ENCODE measurements at places on chromosomes 6 and 20.

- no peak for DNase-seq
These were observed 97.4 kb upstream of the NEDD9 start for GRCh38 chr6:11329726-11330412.

DNA sequence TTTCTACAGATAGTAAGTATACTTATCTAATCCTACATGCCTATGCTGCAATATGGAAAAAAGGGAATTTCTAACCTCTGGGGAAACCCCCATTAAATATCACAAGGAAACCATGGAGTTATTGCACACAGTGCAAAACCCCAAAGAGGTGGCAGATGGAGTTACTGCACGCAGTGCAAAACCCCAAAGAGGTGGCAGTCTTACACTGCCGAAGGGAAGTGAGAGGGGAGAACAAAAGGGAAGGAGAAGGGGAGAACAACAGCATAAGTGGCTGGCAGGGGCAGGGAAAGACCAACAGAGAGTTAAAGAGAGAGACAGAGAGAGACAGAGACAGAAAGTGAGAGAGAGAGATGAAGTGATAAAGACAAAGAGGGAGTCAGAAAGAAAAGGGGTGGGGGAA, 43.8 kb upstream of the EIF2S2 start:
- no peak for DNase-seq

DNA sequence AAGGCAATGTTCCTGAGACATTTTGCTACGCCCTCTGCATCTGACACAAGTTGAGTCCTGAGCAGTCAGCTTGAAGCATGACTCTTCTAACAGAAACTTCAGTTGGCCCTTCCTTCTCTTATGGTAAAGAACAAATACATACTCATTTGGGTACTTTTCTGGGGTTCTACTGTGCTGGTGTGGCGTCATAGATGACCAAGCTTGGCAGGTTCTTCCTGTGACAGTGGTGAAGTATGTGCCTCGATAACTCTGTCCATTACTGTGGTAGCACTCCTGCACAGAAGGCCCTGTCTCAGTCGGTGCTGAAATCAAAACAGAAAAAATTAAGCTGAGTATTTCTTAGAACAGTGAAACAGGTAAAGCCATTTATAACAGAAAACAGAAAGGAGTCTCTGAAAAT, 152.5 kb downstream of the SLC22A3 start:
- no peak for DNase-seq

- no peak for DNase-seq
These were observed 30.8 kb upstream of the COL21A1 start for GRCh38 chr6:56278171-56278591.

DNA sequence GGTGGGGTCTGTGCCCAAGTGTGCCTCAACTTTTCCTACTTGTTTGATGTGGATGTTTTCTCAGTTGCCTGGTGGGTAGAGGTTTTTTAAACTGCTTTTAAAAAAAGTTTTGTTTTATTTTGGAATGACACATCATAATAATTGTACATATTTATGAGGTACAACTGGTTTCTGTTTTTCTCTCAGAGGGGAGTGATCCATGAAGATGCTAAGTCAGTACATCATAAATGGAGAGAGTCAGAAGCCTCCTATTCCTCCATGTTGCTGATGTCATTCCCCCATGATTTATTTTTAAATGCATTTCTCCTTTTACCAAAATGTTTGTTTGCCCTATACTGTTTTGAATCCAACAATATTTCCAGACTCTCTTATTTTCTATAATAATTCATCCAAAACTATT, 77.3 kb upstream of the CLVS2 start:
- no peak for DNase-seq
